ENCODE measurements at places on chromosomes 6 and 20.

- no peak for DNase-seq
Measured at GRCh38 chr6:22433745-22434144, 135.6 kb upstream of the HDGFL1 start.

GRCh38 chr6:26604026-26604425, 7.3 kb downstream of the ABT1 start:
- DNase-seq, result no peak

DNA sequence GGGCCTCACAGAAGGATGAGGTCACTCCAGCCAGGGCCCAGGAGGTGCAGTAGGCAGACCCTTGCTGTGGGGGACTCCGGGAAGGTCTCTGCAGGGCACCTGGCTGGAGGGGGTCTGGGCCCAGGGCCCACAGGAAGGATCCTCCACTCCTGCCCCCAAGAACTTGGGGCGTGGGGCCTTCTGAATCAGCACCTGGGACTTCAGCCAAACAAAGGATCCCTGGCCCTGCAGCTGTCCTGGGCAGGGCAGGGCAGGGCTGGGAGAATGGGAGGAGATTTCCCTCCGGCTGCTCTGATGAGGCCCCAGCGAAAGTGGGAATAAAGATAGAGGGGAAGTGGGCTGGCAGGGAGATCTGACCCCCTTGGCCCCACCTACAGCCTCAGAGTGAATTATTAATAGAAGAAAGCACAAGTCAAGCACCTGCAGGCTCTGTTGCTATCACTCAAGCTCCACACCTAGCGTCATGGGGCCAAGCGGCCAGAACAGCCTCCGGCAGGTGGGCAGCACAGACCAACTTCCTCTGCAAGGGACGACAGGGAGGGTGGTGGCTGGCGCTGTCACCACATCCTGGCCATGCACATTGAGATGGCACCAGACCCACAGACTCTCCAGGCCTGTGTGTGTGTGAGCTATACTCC, 61.6 kb upstream of the MRPS10 start:
- no peak for DNase-seq

DNA sequence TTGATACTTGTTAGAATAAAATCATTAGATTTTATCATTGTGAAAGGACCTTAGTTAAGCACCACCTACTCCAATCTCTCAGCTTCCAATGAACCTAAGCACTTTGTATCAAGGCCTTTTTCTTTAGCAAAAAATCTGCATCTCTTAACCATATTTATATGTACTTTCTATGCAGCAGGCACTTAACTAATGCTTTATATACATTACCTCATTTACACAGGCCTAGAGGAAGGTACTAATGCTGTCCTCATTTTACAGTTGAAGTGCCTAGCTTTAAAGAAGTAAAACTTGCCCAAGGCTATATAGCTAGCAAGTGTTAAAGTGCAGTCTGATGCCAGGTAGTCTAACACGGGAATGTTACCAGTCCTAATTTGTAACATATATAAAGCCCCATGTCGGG, 14.0 kb downstream of the MAP3K7 start:
- DNase-seq, result no peak

GRCh38 chr6:163320804-163321203, 93.7 kb upstream of the QKI start:
- no peak for DNase-seq

DNA sequence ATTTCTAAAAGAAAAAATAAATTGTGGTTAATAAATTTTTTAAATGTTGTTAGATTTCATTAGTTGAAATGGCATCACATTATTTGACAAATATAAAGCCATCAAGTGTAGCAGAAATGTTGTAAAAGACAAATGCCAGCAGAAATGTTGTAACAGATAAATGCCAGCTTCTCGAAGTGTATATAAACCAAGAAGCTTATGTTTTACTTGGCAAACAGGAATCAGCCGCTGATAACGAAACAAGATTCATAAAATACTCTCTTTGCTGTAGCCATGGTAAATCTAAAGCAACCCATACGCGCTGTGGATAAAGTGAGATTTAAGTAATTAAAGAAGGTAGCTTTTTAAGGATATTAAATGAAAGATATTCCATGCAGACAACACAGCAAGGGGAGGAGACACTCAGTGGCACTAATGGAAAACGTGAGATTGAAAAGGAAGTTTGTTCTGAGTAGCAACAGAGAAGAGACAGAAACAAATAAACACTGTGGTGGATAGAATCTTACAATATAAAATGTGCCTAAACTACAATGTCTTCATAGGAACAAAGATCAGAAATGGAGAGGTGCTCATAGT, 29.6 kb downstream of the BTBD9 start:
- DNase-seq, result no peak

- peak; percentile 11 for DNase-seq
Measured at GRCh38 chr20:59784791-59785668, 148.4 kb downstream of the SYCP2 start.

DNA sequence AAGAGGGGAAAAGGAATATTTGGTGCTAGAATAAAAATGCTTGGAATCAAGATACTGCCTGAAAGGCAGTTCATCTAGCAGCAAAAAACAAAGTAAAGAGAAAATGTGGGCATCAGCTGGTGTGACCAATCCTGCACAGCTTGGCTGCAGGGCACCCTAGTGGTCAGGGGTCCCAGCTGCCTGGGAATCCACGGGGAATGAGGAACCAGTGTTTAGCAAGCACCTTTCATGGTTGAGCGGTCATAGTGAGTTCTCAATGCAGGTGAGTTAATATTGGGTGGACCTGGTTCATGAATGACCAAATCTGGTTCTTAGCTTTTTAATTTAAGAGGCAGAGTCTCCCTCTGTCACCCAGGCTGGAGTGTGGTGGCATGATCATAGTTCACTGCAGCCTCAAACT, 53.3 kb downstream of the CAP2 start:
- no peak for DNase-seq

- DNase-seq, result no peak
Measured at GRCh38 chr6:125270380-125270779, 31.4 kb downstream of the HDDC2 start.

DNA sequence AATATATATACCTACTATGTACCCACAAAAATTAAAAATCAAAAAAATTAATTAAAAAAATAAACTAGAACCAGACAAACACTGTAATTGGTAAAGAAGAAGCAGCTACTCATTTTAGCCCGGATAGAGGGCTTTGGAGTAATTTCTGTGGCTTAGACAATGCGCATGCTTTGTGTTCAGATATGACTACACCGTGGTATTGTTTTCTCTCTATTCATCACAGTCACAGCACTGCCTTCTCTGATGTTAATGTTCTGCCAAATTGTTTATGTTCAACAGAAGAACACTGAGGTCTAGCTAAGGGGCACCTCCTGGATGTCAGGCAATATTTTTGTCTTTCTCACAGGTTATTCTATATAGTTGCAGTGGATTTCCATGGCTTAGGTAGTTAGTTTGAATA, 77.5 kb upstream of the GJE1 start:
- no peak for DNase-seq

- no peak for DNase-seq
Measured at GRCh38 chr6:47897247-47897646, 115.4 kb downstream of the OPN5 start.

DNA sequence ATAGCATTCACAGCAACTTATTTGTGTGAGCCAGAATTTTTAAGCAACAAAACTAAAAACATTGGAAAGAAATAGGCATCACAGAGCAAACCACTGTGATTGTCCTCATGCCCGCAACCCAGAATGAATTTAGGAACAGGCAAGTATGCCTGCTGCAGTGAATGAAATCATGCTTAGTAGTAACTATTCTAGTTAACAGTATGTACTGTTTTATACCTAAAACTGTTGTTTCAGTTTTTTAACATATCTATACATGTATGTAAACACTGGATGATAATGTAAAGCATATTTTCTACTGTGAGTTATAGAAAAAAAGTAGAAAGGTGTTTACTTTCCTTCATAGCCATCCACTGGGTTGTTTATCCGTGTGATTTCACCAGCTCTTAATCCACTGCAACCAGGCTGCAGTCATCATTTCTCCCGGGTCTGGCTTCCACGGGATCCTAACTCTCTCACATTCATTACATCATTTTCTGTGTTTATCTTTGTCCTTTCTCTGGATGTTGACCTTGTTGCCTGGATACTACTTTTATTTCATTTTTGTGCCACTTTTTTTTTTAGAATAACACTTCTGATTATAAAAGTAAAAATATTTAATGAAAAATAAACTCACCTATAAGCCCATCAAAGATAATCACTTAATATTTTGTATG, 3.6 kb upstream of the ARFGEF3 start:
- DNase-seq, result no peak

DNA sequence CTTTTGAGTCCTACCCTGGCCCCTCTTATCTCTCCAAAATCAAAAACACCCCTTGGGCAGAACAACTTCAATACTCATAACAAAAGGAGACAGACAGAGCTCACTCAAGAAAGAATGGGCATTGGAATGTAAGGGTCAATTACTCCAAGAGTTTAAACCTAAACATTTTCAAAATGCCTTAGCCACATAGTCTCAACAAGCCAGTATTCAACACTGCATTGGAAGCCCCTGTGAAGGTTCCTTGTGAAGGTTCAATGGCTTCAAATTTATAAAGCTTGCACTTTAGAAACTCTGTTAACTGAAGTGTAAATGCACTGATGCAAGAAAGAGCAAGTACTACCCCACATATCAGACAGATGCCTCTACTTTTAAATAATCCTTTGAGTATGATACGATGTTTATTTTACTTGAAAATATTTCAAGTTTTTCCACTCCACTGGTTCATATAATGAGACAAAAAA, 139.1 kb upstream of the LAMP5 start:
- DNase-seq, result no peak

DNA sequence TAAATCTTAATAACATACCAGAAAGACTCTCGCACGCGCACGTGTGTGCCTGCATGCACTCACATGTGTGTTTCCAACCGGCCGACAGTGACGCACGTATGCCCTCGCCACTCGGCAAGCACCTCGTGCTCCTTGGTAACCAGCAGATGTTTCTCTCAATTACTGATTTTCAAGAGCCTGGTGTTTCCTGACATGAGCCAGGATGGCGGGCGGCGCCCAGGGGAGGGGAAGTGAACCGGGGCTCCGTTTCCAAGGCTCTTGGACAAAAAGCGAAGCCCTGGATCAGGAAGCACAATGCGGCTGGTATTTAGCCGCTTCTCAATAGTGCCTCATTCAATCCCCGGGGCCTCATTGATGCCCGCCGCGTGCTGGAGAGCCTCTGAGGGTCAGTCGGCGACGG, 37.7 kb downstream of the PMEPA1 start:
- no peak for DNase-seq

- peak; percentile 75 for DNase-seq
Measured at GRCh38 chr6:154928325-154928922, 66.7 kb upstream of the TIAM2 start.

GRCh38 chr6:144756469-144756868, 471.3 kb downstream of the UTRN start:
- no peak for DNase-seq

GRCh38 chr20:11394145-11394833, 523.4 kb upstream of the BTBD3 start:
- DNase-seq, result no peak

DNA sequence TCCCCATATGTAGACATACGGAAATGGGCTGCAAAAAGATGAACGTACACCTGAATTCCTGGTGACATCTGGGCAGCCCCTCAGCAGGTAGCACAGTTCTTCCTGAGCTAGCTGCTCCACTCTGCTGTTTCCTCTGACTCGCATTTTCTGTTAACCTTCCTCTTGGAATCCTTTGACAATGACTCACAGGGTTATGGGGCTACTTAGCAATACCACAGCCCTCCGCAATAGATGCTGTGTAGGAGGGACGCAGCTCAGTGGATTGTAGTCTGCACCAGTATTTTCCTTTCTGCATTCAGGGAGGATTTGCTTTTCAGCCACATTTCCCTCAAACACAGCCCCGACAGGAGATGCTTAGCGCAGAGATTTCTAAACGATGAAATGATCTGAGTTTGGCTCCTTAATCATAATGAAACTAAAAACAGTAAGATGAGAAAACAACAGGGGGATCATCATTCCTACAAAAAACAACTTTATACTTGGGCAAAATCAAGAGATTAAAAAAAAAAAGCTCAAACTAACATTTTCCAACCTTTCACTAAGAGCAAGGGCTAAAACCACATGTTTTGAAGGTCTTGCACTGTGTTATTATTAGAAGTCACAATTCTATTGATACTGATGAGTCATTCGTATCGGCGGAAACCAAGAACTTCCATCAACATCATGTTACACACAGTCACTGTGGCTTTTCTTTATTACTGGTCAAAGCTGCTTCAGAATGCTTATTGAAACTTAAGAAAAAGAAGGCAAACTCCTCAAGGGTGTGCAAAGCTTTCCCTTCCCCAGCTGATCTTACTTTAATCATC, 12.2 kb downstream of the BACH2 start:
- DNase-seq, result peak; percentile 53

- DNase-seq, result no peak
Measured at GRCh38 chr6:137926207-137926731, 59.2 kb downstream of the TNFAIP3 start.

DNA sequence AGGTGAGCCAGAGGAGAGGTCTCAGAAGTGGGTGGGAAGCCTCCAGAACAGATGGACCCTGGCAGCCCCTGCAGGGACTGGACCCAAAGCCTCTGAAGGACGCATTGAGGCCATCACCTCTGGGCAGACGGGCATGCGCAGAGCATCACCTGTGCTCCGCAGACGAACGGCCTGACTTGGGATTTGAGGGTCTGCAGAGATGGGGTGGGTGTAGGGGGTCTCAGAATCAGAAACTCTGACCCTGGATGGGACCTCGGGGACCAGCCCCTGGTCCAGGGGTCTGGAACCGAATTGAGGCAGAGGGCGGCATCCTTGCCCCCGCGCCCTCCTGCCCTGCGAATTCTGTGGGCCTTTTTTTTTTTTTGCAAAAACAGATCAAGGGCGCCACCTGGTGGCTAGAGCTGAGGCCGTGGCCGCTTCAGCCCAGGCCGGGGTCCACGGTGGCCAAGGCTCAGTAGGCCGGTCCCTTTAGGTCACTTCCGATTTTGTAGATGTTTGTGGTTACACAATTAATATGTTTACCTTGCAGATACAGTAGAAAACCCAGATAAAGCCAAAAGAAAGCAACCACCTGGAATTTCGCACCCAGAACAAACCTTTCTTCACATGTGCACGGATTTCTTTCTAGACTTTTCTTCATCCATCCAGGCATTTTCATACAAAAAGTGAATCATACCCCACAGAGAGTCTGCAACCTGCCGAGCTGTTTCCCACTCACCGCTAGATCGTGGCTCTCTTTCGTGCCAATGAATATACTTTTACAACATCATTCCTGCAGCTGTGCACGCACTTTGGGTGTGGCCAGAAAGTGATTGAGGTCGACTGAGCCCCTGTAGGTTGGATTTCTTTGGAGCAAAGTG, 25.9 kb downstream of the ZBP1 start:
- DNase-seq, result peak; percentile 84

DNA sequence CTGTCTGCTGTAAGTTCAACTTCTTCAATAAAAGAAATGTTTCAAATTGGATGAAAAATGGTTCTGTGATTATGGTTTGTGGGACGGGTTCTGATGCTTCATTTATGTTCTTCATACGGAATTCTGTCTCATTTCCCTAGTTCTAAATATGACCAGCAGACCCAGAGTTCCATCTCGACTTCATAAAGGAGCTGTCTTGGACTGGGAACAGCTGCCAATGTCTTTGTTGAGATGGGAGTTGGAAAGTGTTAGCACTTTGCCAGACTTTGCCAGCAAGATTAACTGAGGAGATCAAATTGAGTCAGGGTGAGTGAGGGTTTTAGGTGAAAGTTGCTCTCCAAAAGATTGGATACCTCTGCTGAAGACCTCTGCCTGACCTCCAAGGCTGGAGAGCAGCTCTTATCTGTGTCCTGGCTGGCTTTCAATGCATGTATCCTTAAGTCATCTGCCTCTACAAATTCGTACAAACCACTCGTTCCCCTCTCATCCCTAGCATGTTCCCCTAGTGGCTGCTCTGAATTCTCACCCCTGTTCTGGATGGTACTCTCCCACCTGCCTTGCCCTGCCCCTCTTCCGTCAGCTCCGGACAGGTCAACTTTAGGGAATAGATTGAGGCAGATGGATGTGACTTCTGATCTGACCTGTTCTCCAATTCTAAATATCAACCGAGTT, at the start of gene EFCAB8:
Gene EFCAB8, plus strand, starts transcription at position 223 of the 672 bp plus-strand sequence. CDS start 4,870 bp downstream, outside the sequence.
- DNase-seq, result no peak

All from GM13976 (cell line).